Stimulated activated CD8-positive, alpha-beta memory T cell treated with anti-CD3 and anti-CD28 coated beads, Interleukin-2, amount 100 ng/mL, for 1 hour (primary cell): ENCODE measurements at places on chromosomes 4 and X.
A peak's percentile ranks its signal among the peaks of the same experiment; 100 is the strongest.

DNA sequence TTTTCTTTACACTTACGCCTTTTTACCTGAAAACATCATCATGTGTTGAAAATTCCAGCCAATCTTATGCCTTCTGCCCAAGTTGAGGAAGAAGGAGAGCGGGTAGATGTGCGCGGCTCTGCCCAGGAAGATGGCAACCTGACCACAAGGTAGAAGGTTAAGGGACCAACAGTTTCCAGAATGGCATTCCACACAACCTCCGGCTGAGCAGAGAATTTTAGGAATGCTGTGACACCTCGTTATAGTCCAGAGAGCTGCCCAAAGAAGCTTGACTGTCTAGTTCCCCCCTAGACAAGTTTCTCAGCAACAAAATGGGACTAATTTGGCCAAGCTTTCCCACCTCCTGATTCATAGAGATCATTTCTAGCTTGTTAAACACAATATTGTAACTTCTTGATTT is 75.1 kb downstream of the CHST7 start:
- no peak for DNase-seq

GRCh38 chr4:38132107-38132673 is 172.0 kb downstream of the PTTG2 start:
- DNase-seq: peak; percentile 34

DNA sequence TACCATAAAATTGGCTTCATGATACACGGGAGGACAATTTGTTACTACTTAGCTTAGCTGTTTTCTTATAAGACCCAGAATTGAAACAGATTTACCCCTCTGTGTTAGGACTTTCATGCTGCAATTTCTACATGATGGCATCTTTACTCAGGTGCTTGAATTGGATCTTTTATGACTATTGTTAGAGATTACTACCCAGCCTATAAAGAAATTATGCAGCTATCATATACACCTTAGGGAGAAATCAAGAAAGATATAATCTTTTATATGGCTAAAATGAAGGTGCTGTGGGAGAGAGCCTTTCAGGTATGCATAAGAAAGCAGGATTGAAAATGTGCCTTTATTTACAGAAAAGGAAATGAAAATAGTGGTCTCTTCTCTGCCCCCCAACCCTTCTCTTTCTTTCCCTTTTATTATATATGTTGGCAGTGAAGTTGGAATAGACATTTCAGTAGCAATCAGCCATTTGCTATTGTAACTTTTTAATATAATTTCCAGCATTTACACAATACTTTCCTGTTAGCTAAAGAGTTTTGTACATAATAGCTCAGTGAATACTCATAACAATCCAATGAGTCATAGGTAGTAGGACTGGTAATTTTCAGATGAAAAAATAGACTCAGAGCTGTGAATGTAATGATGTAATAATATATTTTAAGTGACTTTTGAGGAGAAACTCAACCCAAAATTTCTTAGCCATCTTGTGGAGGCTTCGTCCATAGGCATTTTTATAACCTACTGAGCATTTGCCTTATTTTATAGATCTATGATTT is 311.8 kb downstream of the ADGRL3 start:
- no peak for DNase-seq

- no peak for DNase-seq
Observed at GRCh38 chr4:13953083-13953482, 325.6 kb upstream of the BOD1L1 start.

DNA sequence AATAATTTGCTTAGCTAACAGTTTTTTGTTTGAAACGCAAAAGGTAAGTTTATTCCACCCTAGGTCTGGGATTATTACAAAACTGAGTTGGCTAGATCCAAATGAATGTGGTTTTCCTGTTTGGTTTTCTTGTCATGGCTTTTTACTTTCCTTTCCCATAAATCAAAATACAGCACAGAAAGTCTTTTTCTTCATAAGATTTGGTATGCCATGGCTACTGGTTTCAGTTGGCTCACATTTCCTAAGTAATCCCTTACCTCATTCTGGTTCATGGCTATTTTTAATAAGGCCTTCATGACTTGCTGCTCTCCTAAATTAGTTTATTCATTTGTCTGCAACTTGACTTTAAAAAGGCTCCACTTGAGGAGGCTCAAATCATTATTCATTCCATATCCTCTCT is 12.9 kb upstream of the PAK3 start:
- no peak for DNase-seq

DNA sequence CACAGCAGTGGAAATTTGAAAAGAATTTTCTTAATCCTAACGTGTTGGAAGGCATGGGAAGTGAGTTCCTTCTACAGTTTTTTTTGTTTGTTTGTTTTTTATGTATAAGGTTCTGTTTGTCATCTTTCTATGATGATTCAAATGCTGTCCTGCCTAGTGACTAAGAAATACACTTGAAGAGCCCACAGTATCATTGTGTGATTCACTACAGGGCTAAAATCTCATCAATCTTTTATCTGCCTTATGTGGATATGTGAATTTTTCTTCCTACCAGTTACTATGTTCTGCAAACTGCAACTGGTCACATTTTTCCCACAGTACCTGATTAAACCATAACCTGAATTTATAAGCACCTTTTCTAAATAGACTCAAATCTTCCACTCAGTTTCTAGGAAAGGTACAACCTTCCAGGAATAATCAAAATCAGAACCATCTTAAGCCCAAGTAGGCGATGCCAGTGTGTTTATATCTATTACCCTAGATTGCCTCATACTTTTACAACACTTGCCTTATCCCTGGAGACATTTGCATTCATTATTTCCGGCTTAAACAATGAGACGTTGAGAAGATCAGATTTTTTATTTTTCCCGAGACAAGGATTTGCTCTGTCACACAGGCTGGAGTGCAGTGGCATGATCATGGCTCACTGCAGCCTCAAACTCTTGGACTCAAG is 214.6 kb upstream of the GALNT7 start:
- no peak for DNase-seq

- DNase-seq: no peak
Observed at GRCh38 chrX:150887906-150888465, 10.5 kb downstream of the CD99L2 start.

GRCh38 chrX:125293850-125294780 is 25.6 kb upstream of the TEX13C start:
- DNase-seq: no peak

DNA sequence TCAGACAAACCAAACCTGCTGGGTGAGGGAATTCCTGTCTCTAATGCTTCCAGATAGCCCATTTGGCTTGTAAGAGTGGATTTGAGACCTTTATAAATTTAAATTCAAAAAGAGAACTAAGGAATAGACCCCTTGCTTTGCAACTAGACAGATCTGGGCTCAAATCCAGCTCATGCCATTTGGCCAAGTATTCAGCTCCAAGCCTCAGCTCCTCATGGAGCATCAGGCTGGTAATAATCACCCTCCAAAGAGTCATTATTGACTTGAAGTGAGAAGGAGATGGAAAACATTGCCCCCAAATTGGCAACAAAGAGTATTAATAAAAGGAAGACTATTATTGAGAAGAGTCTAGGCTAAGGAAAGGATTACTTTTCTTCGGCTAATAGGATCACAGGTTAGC is 134.7 kb downstream of the PDE5A start:
- no peak for DNase-seq
